ENCODE measurements at places on chromosomes 16 and 17.

DNA sequence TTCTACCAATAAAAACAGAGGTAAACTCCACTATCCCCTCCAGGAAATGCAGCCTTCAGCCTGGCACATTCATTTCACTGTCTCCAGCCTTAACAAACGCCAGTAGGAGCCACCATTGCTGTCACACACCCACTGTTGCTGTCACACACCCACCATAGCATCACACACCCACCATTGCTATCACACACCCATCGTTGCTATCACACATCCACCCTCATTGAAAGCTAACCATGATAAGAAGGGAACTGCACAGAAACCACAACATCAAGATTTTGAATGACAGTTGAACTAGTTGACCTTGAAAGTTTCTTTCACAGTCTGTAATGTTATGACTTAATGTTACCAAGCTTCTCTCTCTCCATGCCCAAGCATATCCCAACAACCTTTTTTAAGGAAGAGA is 38.1 kb downstream of the SHCBP1 start:
- DNase-seq, result no peak

DNA sequence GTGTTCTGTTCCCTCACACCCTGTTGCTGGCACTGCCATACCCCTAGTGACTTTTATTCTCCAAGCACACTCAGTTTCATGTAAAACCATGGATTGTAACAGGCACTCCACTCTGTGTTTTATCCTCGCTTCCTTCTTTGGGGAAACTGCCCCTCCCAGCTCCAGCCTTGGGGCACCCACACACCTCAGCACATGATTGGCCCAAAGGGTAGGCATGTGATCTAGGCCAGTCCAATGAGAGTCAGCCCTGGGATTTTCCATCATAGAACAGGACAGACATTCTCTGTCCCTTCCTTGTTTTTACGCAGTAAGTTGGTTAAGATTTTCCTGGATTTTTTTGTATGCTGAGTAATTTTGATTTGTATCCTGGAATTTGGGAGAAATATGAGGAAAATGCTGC is 115.4 kb downstream of the C16orf95 start:
- no peak for DNase-seq

- DNase-seq, result peak; percentile 81
Measured at GRCh38 chr16:27355610-27356009, 41.8 kb downstream of the IL4R start.

DNA sequence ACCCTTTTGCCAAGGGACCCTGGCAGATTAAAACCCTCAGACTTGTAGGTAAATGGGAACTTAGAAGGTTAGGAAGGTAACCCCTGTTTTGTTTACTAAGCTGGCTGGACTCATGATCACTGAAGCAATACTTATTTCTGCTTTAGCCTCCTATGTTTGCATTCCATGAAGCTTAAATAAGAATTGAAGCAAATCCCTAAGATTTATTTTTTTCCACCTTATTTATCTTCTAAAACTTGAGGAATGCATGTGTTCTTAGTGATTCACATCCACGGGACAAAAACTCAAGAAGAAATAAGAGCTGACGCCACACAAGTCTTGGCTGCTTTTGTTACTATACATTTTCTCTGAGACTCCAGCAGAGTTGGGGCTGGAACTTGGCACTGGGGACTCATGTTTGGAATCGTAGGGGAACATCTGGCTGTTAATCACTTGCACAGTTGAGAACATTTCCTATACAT is 35.5 kb downstream of the CLUAP1 start:
- no peak for DNase-seq

GRCh38 chr16:88375996-88376834 is 6.5 kb upstream of the ZNF469 start:
- DNase-seq, result no peak

- DNase-seq, result no peak
Measured at GRCh38 chr17:48869821-48870318, 22.7 kb upstream of the ATP5MC1 start.

GRCh38 chr17:74543406-74543805 is 2.5 kb downstream of the CD300C start:
- peak; percentile 58 for DNase-seq

- DNase-seq, result no peak
Measured at GRCh38 chr17:83079766-83080578, 563 bp downstream of the METRNL start.

- DNase-seq, result no peak
Measured at GRCh38 chr17:18017958-18018357, 21.0 kb downstream of the ATPAF2 start.

DNA sequence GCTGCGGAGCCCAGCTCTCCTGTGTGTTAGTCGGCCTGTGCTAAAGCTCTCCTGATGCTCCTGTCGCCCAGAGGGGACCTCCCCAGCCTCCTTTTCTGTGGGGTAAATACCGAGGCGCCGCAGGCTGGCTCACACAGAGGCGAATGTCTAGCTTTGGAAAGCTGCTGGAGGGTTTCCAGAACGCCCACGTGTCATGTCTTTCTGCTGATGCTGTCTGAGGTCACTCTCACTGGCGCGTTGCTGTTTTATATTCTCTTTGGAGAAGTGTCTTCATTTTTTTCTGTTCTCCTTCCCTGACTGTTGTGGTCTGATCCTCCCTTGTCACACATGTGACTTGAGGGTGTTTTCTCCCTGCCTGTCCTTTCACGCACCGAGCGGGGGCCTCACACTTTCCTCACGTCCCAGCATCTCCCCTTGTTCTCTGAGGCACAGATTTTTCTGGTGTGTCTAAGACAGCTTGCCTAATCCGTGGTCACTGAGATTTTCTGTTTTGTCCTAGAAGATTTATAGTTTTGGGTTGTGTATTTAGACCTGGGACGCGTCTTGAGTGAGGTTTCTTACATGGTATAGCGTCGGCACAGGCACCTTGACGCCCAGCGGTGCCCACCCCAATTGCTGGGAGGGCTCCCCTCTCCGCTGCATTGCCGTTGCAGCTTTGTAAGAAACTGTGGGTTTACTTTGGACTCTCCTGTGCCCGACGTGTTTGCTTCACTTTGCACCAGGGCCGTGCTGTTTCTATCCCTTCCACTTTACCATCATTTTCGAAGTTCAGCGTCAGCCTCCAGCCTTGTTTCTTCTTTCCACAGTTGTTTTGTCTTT is 92.1 kb upstream of the ZNF750 start:
- DNase-seq, result no peak

- DNase-seq, result peak; percentile 86
Measured at GRCh38 chr17:16491703-16492612, at the start of gene LRRC75A. LRRC75A (minus strand) TSS chr17:16492193; CDS start chr17:16491990, 203 bp downstream.

DNA sequence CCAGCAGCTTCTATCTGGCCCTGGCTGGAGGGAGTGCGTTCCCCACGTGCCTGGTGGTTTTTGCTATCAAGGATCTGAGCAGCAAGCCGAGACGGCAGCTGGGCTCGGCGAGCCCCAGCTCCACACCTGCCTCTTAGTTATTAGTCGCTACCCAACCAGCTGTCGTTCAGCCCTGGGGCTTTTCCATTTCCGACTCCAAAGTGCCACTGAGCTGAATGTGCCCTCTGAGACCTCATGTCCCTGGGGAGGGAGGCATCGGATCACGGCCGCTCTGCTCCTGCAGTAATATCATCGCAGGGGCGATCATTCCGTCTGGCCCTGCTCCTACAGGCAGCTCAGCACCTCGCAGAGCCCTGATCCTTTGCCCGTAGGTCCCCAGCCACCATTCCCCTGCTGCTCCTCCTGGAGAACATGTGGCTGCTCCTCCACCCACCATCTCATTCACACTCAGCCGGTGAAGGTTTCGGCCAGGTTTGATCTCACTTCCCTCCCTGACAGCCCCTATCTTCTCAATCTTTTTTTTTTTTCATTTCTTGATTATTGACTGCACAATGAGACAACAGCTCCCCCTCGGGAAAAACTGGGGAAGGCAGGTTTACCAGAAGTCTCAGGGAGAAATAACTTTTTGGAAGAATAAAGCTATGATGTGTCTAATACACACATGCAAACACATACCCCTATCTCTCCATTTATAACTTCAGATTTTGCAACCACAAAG is 86.7 kb downstream of the ZFHX3 start:
- no peak for DNase-seq

DNA sequence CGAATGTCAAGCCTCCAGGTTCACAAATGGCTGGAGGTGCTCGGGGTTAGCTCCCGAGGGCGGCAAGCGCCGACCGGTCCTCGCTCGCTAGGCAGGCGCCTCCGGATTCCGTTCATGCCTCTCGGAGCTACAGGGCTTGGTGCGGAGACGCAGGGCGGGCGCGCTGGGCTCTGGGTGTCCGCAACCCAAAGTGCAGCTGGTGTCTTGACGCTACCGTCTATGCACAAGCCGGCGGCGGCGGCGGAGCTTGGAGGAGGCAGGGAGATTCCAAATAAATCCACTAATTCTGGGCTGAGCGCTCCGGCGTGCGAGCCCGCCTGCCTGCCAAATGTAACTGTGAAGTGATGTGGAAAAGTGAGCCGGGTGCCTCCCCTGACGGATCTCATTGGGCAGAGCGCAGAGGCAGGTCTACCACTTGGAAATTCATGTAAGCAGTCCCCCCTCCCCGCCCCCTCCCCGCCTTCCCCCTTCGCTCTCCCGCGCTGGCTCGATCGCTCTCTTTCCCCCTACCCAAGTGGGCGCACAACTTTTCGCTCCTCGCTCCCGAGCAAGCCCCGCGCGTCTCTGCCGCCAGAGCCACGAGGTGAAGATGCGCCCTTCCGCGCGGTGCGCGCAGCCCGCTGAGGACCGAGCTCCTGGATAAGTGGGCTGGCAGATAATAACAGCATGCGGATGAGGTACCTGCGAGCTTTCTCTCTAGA is at the start of gene CDH8:
TSS of gene CDH8 (minus strand) at position 338 of the 701 bp plus-strand sequence. CDS start 15,035 bp downstream, outside the sequence.
- peak; percentile 79 for DNase-seq

- no peak for DNase-seq
Measured at GRCh38 chr16:59540621-59541020, 806.5 kb upstream of the GOT2 start.

DNA sequence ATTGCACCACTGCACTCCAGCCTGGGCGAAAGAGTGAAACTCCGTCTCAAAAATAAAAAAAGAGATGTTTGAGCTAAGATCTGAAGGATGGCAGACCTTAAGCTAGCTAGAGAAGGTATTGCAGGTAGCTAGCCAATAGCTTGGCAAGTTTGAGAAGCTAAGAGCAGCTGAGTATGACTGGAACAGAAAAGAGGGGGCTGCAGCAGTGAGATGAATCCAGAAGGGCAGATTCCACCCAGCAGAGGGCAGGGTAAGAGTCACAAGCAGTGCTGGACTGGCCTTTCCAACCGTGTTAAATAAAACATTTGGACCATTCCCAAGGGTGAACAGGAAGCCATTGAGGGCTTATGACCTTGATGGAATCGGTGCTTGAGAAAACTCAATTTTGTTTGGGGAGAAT is 5.7 kb upstream of the PHAF1 start:
- DNase-seq, result peak; percentile 81

DNA sequence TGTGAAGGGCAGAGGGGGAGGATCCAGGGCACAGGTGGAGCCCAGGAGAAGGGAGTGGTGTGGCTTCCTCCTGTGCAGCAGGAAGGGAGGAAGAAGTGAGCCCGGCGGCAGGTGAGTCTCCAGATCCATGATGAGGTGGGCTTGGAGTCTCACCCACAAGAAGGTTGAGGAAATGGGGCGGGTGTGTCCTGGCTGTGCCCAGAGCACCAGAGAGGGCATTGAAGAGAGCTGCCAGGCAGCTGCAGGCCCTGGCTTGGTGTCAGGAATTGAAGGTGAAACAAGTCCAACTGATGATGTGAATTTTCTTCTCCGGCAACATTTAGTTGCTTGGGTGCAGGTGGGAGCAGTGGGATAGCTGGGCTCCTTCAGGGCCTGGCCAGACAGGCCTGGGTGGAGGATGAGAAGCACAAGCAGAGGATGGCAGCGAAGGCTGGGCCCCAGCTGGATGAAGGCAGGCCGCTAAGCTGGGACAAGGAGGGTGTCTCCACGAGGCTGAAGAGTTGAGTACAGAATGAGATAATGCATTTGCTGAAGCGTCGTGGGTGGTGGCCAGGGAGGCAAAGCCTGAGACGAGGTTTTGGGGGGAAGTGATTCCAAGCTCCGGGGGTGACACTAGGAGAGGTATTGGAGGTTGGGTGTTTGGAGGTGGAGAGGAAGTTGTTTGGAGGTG is 18.3 kb downstream of the NT5M start:
- DNase-seq, result no peak

- no peak for DNase-seq
Measured at GRCh38 chr16:29840240-29840639, 20.0 kb downstream of the MVP start.

- no peak for DNase-seq
Measured at GRCh38 chr16:51753467-51754127, 602.5 kb upstream of the SALL1 start.

DNA sequence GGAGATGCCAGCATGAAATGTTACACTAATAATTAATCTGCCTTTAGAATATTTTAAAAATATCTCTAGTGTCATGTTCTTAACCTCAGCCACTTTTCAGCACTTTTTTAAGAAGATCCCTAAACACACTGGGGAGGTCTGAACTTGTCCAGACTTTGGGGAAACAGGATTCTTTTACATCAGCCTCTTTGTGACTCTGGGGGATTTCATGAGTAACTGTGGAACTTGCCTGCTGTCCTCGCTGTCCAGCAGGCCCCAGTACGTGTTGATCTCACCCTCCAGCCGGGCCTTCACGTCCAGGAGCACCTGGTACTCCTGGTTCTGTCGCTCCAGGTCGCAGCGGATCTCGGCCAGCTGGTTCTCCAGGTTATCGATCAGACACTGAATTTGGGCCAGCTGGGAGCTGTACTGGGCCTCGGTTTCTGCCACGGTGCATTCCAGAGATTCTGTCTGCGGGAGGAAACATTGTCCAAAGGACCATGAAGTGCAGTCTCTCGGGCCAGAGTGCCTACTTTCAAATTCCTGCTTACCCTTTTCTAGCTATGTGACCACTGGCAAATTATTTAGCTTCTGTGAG is 5.5 kb downstream of the KRT40 start:
- DNase-seq, result no peak

- DNase-seq, result peak; percentile 27
Measured at GRCh38 chr17:15659663-15660062, 24.4 kb downstream of the TRIM16 start.

GRCh38 chr17:3814361-3814760 is 13.4 kb upstream of the ITGAE start:
- no peak for DNase-seq

GRCh38 chr17:14061666-14062560 is 7.4 kb upstream of the COX10 start:
- DNase-seq, result peak; percentile 7

- DNase-seq, result no peak
Measured at GRCh38 chr17:20988896-20989295, 53.9 kb downstream of the USP22 start.

GRCh38 chr17:73663614-73664013 is 19.4 kb upstream of the SDK2 start:
- no peak for DNase-seq
